ENCODE measurements at places on chromosomes 1 and 21.
A peak's percentile ranks its signal among the peaks of the same experiment; 100 is the strongest.

GRCh38 chr21:34054259-34054658, 19.1 kb upstream of the MRPS6 start:
- no peak for DNase-seq

DNA sequence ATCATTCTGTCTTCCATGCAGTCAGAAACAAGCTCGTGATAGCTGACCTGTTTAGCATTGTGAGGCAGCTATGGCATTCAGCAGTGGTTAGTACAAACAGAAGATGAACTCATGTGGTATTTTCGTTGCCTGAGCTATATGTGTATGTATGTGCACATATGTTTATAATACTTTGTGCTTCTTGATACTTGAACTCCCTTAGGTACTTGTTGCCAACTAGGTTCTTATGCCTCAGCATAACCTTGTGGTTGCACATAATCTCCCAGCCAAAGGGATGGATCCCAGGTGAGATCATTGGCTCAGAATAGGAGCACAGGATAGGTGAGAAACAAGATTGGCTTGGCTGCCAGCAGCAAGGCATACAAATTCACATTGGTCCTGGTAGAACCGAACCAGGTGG, 86.1 kb downstream of the VPS26C start:
- no peak for DNase-seq

- no peak for DNase-seq
Observed at GRCh38 chr1:223780318-223780717, 65.4 kb downstream of the TP53BP2 start.

- DNase-seq, result no peak
Observed at GRCh38 chr1:174656409-174657059, 208.8 kb downstream of the GPR52 start.

GRCh38 chr1:107895403-107896191, 69.4 kb downstream of the VAV3 start:
- peak; percentile 32 for DNase-seq

- DNase-seq, result no peak
Observed at GRCh38 chr1:29197590-29197924, 15.9 kb upstream of the SRSF4 start.

DNA sequence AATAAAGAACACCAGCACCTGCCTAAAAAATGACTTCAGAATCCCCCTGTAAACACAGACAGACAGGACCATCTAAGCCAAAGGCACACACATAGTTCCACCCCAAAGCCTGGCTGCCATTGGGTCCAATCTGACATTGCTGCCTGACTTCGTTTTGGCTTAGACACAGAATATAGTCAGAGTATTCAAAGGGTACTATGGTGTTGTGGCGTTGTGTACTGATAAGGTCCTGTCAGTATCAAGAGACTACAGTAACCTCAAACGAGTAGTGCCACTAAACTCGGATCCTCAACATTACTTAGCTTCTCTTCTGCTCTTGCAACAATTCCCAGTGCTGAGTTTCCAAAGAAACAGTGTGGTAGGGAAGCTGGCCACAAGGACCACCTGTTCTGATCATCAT, 169.3 kb upstream of the NR5A2 start:
- no peak for DNase-seq

DNA sequence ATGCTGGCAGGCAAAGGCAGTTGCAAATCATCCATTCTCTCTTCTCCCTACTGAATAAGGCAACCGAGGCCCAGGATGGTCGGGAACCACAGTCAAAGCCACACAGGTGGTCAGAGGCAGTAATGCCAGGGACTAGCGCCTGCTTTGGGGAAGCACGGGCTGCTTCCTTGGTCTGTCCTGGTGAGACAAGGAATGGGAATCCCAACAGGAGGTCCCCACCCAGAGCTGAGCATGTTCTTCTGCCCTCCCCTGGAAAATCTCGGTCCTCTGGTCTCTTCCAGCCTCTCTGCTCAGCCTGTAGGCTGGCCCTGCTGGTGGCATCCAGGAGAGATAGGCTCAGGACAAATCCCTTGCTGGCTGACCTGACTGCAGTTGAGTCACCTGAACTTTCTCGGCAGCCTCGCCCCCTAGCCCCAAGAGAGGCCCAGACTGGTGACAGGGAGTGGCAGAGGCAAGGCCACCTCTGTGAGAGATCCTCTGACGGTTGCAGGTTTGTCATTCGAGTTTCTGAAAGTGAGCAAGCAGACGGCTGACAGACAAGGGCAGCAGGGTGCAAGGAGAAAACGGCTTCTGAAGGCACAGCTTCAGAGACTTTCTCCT, 5.8 kb downstream of the OLIG1 start:
- no peak for DNase-seq

DNA sequence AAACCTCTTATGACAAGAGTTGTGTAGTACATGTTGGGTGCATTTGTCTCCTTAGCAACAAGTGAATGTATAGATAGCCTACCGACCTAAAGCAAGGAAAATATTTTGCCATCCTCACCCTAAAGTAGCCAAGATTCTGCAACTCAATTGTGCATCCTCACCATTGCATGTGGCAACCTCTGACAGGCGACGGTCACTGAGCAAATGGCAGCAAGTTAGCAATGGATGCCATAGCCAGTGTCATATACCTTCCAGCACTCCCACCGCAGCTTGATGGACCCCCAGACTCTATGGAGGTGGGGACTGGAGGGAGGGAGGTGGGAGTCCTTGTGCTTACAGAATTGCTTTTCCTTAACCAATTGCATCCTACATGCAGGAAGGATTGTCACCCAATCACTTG, 17.0 kb downstream of the PROX1 start:
- no peak for DNase-seq

DNA sequence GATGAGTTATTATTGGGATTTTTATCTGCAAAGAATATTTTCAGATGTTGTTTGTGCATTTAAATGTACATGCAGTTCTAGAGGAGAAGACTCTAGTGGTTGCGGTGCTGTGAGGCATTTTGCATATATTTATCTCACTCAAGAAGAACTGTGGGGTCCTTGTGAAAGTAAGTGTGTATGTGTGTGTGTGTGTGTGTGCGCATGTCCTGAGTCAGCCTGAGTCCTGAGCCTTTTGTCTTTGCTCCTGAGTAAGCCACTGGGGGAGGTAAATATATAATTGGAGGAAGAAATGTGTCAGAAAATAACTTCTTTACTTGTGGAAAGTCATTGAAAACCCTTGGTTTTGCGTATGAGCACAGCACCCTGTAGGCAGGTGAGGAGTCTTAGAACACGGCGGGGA, 55.6 kb upstream of the CD34 start:
- DNase-seq, result peak; percentile 74

- no peak for DNase-seq
Observed at GRCh38 chr1:222242492-222242891, 305.4 kb downstream of the HHIPL2 start.

DNA sequence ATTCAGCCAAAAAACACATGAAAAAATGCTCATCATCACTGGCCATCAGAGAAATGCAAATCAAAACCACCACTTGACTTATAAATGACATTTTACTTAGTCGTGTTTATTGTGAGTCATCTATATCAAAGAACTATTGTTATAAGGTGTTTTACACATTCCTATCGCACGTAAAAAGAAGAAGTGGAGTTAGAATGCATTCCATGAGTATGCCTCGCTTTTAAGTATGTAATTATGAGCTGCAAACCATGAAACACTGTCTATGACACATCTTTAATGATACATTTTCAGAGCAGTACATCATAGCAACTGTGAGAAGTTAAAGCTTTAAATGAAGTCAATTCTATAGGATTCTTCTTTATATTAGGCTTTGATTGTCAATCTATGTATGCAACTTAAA, 614.3 kb upstream of the ADAMTS5 start:
- no peak for DNase-seq

DNA sequence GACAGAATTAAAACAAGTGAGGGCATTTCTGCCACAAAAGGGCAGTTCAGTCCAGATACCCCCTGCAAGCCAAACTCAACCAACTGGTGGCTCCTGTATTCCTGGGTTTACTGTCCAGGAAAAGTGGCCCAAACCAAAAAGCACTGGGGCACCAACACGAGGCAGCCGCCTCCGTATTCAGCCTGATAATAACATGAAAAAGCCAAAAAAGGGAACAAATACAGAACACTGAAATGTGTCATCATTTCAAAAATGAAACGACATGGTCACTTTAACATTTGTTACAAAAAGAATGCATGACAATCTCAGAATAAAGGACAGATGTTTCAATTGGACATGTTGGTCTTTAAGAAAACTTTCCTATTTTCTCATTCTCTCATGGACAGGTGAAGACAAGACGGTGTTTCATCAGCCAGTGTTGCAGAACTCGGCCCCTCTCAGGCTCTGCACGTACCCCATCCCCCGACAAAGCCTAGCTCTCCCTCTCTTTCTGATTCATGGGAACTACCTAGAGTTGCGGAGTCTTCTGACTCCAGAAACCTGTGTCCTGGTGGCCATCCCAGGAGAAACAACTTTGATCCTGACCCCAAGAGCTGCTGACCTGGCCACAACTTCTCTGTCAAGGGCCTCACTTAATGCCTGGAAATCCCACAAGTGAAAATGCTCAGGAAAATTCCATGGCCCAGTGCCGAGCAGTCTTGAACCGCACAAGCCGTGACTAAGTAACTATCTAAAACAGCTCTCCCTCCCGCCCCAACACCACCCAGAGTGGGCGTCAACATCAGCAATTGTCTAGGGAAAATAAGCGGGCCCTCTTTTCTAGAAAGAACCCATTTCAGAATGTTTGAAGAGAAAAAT, 27.1 kb downstream of the ZBTB17 start:
- DNase-seq, result peak; percentile 21

DNA sequence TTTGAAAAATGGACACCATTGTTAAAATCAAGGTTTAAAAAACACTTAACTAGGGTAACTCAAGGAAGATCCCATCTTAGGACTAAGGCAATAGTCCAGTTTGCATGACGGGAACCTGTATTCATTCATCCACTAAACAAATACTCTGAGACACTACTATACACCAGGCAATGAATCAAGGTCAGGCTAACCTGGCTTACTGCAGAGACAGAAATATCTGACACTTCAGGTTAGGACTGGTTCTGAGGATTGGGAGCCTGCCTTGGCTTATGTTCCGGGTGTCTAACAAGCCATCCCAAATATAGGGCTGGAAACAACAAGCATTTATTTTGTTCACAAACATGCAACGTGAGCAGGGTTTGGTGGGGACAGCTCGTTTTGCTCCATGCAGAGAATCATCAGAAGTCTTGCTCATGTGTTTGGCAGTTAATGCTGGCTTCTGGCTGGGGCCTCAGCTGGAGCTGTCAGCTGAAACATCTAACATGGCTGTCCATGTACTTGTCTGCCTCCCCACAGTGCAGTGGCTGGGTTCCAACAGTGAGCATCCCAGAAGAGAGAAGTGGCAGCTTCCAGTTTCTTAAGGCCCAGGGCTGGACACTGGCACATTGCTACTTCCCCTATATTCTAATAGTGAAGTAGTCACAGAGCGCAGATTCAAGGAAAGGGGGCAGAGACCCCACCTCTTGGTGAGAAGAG, 37.0 kb upstream of the CAMK1G start:
- DNase-seq, result no peak

GRCh38 chr1:226881515-226882185, 11.2 kb downstream of the PSEN2 start:
- no peak for DNase-seq

- no peak for DNase-seq
Observed at GRCh38 chr1:7389906-7390603, 381.0 kb upstream of the VAMP3 start.

DNA sequence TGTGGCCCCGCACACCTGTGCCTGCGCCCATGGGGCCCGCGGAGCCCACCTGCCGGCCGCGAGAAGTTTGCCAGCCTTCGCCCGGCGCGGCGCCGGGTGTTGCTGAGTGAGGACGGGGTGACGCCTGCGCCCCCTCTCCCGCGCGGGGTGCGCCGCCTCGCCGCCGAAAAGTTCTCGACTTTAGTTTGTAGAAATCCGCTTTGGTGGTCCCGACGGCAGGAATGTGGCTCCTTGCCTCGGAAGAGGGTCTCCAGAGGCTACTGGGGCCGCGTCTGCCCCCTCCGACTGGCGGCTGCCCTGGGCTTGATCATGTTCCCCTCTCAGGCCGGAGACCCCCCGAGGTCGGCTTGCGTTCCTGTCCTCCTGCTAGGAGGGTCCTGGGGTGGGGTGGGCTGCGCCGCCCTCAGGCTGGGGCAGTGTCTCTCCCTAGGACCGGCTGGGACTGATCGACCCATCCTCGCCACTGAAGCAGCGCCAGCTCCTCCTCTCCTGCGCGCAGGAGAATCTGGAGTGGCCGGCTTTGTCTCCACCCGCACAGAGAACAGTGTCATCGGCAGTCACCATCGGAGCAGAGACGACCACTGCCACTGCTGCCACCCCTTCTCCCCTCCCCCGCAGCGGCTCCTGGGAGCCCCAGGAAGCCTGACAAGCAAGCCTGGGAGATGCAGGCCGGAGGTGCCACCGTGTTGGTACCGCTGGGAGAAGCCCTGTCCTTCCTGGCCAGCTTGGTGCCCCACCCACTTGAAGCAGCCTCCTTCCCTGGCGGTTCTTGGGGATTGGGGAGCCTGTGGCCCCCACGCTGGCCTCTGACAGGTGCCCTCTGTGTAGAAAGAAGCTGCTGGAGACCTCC, 553 bp upstream of the SLC30A2 start:
- no peak for DNase-seq

- no peak for DNase-seq
Observed at GRCh38 chr1:112458756-112459155, 50.0 kb upstream of the WNT2B start.

DNA sequence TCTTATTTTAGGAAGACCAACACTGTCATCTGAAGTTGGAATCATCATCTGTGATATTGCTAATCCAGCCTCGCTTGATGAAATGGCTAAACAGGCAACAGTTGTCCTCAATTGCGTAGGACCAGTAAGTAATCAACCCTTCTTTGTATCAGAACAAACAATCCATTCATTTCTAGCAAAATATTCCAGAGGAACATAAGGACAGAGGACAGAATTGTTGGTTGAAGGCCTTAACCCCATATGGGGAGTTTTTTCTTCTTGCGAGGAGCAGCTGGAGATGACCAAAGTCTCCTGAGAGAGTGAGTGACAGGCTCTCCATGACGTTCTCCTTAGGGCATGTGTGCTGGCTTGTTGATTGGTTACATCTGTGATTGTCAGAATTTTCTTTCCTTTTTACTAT, 2.7 kb downstream of the SCCPDH start:
- DNase-seq, result no peak

GRCh38 chr1:208065862-208066261, 154.9 kb upstream of the CD34 start:
- no peak for DNase-seq

- DNase-seq, result no peak
Observed at GRCh38 chr1:238582816-238583215, 692.1 kb upstream of the ZP4 start.

GRCh38 chr1:11982010-11982392, 1.8 kb downstream of the MFN2 start:
- DNase-seq, result peak; percentile 32

- DNase-seq, result no peak
Observed at GRCh38 chr1:19979494-19979977, at the start of gene PLA2G2A. PLA2G2A (minus strand) TSS chr1:19979618; CDS start chr1:19978773, 845 bp downstream.

GRCh38 chr21:23955135-23955843, 1652.0 kb downstream of the MRPL39 start:
- DNase-seq, result no peak

- DNase-seq, result no peak
Observed at GRCh38 chr1:23727362-23727811, 15.9 kb upstream of the ELOA start.

GRCh38 chr1:36457691-36458090, 6.5 kb downstream of the MRPS15 start:
- no peak for DNase-seq
